NCI-H1092 treated with DMSO at 0.1 percent for 48 hours (cell line): ENCODE measurements at places on chromosomes 11 and 22.

DNA sequence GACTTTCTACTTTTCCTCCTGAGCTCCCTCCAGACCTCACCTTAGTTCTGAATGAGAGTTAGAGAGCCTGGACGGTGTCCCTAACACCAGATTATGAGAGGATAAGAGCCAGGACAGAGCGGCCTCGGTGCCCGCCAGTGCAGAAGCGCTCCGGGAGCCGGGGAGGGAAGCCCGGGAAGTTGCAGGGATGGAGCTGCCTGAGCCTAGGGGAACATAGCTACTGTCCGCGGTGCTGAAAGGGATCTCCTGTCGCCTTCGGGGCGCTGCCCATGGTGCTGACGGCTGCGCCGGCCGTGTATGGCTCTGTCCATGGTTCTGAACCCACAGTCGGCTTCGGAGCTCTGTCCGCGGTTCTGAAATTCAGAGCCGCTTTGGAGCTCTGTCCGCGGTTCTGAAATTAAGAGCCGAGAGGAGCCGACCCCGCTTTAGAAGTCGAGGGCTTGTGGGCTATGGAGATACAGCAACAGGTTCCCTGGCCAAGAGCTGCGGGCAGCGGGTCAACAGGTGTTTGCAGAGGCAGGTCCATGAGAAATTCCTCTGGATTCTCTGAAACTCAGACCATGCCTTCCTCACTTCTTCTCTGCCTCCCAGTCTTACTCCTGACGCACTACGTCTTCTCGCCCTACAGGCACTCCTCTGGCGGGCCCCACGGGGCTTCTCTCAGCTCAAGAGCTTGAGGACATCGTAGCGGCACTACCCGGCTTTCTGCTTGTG is 814 bp downstream of the NPAS4 start:
- no peak for DNase-seq

DNA sequence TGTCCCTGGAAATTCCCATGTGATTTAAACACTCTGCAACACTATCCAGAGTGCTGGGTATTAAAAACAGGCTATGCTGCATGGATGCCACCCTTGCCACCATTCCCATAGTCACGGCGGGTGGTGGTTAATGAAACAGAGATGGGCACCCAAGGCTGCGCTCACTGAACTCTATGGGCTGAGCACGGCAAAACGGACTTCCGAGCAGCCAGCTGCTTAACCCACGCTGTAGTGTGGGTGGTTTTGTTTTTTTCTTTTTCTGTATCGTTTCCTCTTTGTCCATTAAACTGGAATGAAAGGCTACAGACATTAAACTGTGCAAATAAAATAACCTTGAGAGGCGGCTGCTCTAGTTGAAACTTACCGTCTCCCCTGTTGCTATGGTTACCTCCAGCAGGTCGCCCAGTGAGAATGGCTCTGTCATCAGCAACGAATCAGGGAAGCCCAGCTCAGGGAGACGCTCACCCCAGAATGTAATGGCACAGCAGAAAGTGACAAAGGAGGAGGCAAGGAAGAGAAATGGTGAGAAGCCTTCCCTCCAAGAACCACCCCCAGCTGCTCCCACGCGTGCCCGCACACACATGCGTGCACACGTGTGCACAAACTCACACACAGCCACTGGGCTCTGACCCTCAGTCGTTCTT is 102.1 kb downstream of the C11orf91 start:
- peak; percentile 92 for DNase-seq

- no peak for DNase-seq
Observed at GRCh38 chr11:11588891-11589290, 32.9 kb downstream of the GALNT18 start.

DNA sequence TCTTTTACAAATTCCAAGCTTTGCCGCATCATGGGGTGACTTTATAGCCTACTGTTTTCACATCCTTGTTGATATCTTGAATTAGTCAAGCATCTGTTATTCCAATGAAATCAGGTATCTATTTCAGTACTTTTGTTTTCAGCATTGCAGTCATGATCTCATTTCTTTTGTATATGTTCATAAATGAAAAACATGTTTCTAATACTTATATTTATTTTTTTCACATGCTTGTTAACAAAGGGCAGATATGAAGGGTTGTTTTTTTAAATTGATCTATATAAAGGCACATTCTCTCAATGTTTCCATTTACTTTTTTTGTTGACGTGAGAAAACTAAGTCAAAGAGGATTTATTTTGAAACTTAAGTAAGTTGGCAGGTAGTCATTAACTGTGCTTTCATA is 964.8 kb downstream of the JRKL start:
- DNase-seq: no peak

- DNase-seq: no peak
Observed at GRCh38 chr11:422249-422656, 7.5 kb upstream of the SIGIRR start.

DNA sequence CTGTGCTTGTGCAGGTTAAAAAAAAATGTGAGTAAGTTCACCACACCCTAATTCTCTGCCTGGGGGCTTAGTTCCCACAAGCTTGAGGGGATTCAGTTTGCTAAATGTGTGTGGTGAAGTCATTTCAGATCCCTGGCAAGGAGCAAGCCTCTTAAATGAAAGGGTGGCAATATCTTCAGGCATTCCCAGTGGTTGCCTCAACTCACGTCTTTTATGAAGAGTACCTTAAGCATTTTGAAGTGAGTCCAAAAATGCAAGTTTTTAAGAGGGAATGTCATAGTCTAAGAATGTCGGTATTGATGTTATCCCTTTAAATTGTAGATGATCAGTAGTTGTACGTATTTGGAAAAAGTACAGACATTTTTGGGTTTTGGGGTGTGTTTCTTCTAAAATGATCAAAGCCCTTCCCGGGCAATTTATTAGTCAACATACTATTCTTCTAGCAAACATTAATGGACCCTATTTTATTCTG is 4.9 kb downstream of the TCP11L1 start:
- no peak for DNase-seq

DNA sequence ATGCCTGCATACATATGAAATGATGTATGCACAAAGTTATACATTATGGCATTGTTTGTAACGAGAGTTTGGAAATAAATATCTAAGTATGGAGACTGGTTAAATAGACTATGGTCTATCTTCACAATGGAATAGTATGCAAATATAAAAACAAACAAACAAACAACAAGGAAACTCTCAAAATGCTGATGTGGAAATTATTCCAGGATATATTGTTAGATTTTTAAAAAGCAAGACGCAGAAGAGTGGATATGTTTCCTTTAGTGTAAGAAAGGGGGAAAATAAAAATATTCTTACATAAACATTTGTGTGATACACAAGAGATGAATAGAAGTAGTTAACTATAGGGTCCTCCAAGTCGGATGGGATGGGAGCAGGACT is 10.8 kb upstream of the CRKL start:
- DNase-seq: no peak

- DNase-seq: no peak
Observed at GRCh38 chr11:69529001-69529400, 47.5 kb downstream of the LINC01488 start.

DNA sequence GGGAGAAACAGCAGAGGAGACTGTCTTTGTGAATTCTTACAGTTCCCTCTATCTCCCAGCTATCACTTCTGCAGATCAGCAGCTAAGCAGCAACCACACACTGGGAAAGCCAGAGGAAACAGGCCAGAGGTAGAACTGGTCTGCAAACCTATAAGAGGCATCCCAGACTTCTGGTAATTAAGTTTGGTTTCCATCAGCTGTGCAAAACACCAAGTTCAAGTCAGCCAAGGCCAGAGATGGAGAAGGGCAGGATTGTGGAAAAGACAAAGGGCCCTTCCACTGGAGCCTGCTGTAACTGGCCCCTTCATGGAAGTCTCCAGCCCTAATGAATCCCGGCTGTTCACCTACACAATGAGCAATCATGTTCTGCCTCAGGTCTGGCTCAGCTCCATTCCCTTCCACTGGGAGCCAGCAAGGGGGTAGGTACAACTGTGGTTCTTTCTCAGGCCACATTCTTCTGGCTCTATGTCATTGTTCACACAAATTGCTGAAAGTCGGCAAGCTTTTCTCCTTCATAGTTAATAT is 4.6 kb upstream of the PAMR1 start:
- no peak for DNase-seq

DNA sequence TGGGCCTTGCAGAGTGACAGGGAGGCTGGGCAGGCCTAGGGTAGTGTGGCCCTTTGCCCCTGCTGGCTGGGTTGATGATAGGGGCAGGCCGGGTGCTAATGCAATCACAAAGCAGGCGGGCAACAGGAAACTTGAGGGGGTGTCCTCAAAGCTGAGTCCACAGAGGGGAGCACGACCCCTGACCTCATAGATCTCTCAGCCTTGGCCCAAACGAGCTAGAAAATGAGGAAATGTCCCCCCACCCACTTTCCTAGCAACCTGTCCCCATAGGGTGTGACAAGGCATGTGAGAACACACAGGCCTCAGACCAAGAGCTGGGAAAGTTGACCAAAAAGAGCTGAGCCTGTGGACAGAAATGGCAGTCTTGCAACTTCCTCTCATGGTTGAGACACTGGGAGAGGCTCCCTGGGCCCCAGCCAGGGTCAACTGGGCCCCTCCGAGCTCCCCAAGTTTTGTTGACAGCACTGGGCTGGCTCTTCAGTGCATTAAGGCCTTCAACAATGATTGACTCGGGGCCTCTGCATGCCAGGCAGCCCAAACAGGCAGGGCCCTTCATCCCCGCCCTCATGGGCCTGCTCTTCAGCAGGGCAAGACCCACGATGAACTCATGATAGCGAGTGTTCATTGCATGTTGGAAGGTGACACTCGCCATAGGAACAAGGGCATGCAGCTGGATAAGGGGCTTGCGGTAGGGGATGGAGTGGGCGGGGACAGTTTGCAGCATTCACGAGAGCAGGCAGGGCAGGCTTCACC is 9.8 kb upstream of the SPI1 start:
- DNase-seq: no peak

DNA sequence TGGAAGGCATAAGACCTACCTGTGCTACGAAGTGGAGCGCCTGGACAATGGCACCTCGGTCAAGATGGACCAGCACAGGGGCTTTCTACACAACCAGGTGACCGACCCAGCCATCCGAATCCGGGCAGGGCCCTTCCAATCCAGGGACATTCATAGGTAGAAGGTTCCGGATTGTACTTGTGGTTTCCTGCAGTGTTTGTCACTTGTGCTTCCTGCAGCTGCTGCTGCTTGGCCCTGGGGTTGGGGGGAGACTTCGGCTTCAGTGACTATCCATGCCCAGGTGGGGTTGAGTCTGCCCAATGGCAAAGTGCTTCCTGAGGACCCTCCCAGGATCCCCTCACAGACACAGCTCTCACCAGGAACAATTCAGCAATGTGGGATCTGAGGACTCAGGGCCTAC is 2.2 kb downstream of the APOBEC3A start:
- DNase-seq: no peak

DNA sequence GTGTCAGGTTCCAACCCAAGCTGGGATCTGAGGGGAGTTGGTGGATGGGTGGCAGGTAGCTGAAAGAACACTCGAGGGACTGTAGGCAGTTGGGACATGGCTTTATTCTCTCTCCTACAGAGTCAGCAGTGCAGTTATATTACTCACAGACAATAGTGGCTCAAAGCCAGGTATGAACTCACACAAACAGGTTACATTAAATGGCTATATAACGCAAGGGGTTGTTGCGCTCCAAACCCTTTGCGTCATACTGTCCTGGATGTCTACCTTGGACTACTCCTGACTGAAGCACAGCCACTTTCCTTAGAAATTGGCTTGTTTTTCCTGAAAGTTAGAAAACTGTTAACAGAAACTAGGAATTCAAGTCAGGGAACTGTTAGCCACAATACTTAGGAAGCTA is 66.4 kb upstream of the OR4B1 start:
- no peak for DNase-seq

- no peak for DNase-seq
Observed at GRCh38 chr11:65485920-65486219, 13.0 kb upstream of the MALAT1 start.

DNA sequence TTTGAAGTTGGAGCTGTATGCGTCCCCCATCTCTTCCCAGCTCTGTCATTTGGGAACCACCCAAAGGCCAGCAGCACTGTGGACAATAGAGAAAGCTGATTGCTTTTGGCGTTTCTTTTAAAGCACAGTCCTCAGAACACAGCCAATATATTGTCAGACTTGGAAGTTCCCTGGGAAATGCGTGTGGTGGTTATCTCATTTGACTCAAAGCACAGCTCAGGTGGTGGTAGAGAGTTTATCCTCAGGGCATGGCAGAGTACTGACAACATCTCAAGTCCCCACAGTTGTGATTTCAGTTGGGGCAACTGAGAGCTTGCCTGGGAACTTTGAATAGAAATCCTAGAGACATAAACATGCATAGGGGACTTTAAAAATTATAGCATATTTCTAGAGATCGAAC is 601.3 kb downstream of the ETS1 start:
- DNase-seq: no peak

DNA sequence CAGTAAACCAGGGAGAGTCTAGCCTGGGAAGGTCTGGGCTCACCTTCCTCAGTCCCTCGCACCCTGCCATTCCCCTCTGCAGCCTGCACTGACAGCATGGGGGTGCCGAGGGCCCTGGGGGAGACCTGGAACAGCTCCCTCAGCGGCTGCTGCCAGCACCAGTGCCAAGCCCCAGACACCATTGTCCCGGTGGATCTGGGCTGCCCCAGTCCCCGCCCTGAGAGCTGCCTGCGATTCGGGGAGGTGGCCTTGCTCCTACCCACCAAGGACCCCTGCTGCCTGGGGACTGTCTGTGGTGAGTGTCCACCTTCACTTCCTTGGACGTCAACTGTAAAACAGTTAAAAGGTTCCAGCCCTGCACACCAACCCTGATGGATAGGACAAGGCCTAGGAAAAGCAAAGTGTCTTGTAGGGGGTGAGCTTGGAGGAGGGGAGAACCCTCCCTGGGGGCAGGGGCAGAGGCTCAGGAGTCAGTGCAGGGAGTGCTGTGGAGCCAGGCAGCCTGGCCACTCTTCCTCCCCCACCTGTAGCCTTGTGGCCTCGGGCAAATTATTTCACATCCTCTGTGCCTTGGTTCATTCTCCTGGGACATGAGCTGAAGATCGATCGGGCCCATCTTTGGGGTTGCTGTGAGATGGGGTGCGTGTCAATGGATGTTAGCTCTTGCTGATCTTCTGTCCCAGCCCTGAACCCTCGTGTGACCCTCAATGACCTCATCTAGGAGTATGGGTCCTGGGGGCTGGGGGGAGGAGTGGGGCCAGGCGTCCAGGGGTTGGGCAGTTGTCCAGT is 85.2 kb upstream of the MYOD1 start:
- DNase-seq: no peak

- DNase-seq: no peak
Observed at GRCh38 chr11:26626346-26626745, 54.3 kb upstream of the MUC15 start.

DNA sequence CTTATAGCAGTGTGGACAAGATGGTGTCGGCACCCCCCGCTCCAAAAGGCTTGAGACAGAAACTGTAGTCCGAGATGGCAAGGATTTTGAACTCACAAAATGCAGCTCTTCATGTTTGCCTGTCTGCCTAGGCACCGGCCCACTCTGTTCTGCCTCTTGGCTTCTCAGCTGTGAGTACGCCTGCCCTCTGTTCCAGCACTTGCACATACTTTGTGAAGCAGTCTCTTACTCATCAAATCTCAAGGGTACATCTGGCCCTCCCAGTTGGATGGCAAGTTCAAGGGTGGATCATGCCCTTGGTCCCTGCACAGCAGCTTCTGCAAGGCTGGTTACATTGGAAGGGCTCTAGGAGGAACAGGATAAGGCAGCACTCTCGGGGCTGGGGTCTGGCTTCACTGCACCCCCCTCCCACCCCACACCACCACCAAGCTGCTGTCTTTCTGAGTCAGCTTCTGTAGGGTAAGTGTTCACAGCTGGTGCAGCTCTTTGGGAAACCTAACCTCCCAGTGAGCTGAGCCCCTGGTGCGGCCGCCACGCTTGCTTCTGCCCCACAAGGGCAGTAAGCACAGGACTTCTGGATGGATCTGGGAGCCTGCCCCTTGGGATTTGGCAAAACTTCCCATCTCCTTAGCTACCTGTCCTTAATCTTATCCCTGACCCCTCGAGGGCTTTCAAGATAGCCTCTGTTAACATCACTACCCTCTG is 37.2 kb downstream of the FAM83F start:
- no peak for DNase-seq
